ENCODE measurements at places on chromosomes 6 and 20.

GRCh38 chr20:17832236-17832915, 132.6 kb downstream of the BANF2 start:
- no peak for DNase-seq

DNA sequence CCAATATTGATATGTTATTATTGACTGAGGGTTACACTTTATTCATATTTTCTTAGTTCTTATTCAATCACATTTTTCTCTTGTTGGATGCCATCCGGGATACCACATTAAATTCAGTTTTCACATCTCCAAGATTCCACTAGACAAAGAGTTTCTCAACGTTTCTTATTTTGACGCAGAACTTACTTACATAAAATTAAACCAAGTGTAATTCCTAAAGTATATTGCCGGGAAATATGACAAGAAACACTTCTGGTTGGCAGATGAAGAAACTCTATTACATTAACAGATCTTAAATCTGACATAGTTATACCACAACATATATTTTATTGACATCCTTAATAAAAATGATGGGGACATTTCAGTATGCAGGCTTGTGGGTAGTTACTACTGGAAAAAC, 47.3 kb upstream of the THBS2 start:
- no peak for DNase-seq

GRCh38 chr6:11218538-11219399, 13.7 kb downstream of the NEDD9 start:
- DNase-seq, result no peak

GRCh38 chr6:80165143-80165542, 58.7 kb downstream of the BCKDHB start:
- no peak for DNase-seq

DNA sequence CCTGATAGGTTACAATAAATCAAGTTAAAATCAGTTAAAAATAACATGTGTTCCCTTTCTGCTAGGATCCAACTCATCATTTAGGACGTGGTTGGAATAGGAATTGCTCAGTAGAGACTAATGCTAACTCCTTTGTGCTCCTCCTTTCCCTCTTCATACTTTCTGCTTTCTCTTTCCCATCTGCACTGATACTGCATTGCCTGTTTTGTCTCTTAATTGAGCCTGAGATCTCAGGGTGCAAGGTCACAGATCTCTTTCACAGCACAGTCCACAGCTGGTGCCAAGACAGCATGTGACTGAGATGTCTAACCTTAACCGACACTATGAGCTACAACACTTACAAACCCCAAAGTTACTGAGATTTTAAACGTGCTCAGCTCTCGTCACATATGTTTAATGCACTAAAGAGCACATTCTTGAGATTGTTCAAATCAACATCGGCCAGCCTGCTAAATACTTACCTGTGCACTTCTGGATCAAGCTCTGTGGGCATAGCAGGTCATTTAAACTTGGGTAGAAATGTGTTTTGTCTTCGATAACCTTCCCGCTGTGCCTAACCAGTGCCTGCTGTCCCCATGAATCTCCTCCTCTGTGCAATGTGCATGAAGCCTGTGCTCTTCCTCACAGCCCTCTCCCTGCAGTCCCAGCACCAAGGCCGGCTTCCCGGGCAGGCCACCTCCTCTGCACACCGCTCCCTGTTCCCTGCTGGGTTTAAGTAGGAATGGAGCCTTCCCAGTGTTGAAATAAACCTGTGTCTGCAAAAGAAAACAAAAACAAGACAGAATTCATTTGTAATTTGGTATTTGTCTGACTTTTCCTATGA, 39.6 kb upstream of the AFDN start:
- DNase-seq, result no peak

DNA sequence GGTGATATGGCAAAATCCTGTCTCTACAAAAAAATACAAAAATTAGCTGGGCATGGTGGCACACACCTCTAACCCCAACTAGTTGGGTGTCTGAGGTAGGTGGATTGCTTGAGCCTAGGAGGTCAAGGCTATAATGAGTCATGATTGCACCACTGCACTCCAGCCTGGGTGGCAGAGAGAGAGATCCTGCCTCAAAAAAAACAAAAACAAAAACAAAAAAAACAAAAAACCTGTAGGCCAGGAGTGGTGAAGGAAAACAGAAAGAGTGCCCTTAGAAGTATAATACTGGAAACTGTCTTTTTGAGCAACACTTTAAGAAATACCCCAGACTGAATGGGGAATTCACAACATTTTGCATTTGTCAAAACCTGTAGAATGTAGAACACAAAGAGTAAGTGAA, 85.3 kb downstream of the JARID2 start:
- no peak for DNase-seq

DNA sequence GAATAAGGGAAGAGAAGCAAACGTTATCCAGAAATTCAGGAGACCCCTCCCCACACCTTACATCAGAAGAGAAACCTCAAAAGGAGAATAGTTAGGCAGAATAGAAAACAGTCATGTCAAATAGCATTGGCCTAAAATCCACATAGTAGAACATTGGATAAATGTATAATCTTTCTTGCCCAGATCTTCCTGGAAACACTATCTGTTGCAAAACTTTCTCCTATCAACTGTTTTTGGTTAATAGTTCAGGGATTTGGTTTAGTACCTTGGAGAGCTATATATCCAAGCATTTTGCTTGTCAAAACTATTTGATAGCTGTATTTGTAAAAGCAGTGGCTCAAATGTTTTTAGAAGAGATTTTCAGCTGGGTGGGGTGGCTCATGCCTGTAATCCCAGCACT, 74.3 kb upstream of the PHACTR2 start:
- DNase-seq, result no peak

- no peak for DNase-seq
Measured at GRCh38 chr6:100671740-100672139, 207.0 kb upstream of the SIM1 start.

- DNase-seq, result no peak
Measured at GRCh38 chr6:63963769-63964315, 328.2 kb downstream of the PHF3 start.

- DNase-seq, result no peak
Measured at GRCh38 chr6:160795721-160796120, 93.7 kb downstream of the PLG start.

- no peak for DNase-seq
Measured at GRCh38 chr6:99668036-99668705, 61.5 kb downstream of the PRDM13 start.

GRCh38 chr6:91485047-91485446, 898.2 kb upstream of the MAP3K7 start:
- no peak for DNase-seq

DNA sequence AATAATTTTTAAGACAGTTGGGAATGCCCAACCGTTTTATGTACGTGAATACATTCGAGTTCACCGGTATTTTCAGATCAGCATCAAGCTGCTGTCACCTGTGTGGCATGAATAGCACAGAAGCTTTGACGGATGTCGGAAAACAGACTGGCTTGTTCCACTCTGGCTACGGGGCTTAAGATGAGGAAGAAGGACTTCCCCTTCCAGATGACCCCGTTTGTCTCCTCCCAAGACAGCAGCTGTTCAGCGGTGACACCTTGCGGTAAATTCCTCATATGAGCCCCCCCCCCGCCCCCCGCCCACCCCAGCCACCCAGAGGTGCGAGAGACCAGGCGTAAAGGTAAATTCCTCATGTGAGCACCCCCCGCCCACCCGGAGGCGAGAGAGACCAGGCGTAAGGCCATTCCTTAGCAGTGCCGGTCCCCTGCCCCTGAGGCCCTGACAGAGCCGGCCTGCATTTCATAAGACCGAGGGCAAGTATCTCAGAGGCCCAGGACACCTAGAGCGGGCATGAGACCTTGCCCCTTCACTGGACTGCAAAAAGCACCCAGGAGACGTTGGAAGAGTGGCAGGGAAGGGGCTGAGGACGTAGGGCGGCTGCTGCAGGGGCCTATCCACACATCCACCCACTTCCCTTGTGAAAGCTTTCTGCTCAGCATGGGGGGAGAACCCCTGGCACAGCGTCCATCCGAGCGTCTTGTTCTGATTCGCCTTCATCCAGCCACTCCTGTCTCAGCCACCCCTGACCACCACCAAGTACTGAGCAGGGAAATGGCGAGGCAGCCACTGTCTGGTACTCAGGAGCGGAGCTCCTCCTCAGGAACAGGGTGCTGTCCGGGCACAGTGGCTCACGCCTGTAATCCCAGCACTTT, 7.3 kb upstream of the PCMTD2 start:
- DNase-seq, result no peak

DNA sequence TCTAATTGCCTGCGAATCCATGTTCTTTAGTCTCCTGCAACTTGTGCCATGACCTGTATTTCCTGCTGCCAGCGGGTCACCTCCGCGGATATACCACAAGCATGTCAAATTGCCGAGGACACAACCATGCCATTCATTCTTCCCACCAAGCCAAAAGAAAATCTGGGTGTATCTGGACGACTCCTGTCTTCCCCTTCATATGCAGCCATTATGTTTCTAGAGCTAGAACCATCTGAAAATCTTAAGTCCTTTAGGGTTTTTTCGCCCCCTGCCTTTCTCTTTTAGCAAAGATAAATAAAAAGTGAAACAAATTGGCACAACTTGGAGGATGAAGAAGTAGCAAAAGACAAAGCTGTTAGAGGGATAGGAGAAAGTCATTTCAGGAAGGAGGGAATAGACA, 242.6 kb downstream of the ARID1B start:
- DNase-seq, result no peak

GRCh38 chr20:10524643-10525042, 89.5 kb downstream of the SLX4IP start:
- no peak for DNase-seq

GRCh38 chr6:139977887-139978332, 603.5 kb upstream of the CITED2 start:
- no peak for DNase-seq

DNA sequence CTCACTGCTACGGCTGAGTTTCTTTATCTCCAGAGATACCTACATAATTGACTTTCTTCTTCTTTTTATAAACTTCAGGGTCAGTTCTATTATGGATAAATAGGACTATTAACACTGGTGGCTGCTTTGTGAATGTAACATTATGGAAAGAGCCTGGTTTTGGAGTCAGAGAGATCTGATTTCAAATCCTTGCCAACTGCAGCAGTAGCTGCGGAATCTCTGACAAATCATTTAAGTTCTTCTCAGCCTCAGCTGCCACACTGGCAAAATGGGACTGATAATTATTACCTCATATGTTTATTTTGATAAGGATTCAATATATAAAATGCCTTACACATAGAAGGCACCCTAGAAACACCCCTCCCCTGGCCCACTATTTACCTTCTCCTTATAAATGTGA, 160.5 kb downstream of the BACH2 start:
- DNase-seq, result no peak

DNA sequence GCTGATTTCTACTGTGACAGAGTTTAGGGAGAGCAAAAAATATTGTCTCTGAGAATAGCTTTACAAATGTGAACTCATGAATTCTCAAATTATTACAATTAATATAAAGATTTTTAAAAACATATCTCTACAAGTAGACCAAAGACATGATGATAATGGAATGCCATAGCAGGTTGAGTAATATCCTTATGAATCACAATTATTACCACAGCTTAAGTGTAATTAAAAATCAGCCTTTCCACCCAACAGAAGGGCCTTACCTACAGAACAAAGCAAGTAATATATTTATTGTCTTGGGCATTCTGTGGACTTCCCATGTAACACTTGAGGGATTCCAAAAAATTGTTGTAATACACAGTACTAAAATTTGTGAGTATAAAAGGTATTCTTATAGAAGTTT, 1099.6 kb upstream of the GJE1 start:
- no peak for DNase-seq

DNA sequence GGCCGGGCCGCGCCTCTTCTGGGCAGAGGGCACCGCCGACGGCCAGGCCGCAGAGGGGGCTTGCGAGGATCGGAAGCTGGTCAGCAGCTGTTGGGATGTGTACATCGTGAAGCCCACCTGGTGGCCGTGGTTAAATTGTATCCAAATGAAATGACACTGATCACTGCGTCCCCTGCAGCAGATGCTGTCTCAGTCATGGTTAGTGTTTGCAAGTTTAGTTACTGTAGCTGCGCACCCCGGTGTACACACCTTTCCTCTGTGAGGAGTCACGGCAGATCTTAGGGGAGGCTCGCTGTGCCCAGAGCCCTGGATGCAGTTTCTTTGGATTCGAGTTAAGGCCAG, 653 bp downstream of the NAA20 start:
- DNase-seq, result no peak

DNA sequence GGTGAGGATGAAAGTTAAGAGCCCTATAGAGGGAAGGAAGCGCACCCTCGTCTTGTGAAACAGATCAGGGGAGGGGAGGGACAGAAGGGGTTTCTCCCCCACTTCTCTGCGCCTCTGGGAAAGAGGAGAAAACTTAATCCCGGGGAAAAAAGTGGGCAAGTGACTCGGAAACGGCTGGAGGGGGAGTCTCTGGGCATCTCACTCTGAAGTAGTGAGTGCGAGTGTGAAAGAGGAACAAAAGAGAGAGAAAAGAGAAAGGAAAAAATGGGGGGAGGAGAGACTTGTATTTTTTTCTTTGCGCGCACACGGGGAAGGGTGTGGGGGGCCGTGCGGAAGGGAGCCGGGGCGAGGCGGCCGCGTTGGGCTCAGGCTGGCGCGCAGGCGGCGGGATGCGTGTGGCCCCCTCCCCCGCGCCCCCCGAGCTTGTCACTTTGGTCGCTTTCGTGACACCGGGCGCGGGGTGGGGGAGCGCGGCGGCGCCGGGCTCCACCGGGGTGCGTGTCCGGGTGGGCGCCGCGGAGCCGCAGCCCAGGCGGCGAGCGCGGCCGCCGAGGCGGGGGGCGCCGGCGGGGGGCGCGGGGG, 454 bp downstream of the L3MBTL3 start:
- no peak for DNase-seq

- no peak for DNase-seq
Measured at GRCh38 chr6:71375676-71376075, 87.1 kb downstream of the OGFRL1 start.

- no peak for DNase-seq
Measured at GRCh38 chr6:32475392-32476206, 35.9 kb downstream of the HLA-DRA start.

GRCh38 chr6:26554447-26554696, 16.2 kb downstream of the HMGN4 start:
- no peak for DNase-seq

GRCh38 chr6:29834564-29835436, 7.2 kb downstream of the HLA-G start:
- DNase-seq, result no peak

DNA sequence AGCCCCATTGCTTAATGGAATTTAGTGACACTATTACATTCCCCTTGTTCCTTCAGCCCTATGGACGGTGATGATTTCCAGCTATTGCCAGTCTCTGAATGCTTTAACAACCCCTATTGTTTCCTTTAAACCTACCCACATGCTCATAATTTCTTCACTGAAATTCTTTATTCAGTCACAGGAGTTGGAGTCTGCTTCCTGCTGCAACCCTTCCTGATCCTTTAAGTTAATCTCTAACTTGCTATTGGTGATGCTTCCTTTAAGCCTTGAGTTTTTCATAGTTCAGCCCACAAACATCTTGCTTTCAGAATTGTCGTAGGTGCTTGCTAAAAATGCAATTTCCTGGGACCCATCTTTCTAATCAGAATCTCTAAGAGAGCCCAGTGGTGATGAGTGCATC, 66.3 kb upstream of the TNFAIP3 start:
- no peak for DNase-seq
